ENCODE measurements at places on chromosomes 3 and 15.

GRCh38 chr3:44099566-44100297 lies 142.0 kb upstream of the TOPAZ1 start:
- DNase-seq = no peak

GRCh38 chr3:32913790-32914446 lies 37.5 kb upstream of the CCR4 start:
- peak; percentile 53 for DNase-seq

DNA sequence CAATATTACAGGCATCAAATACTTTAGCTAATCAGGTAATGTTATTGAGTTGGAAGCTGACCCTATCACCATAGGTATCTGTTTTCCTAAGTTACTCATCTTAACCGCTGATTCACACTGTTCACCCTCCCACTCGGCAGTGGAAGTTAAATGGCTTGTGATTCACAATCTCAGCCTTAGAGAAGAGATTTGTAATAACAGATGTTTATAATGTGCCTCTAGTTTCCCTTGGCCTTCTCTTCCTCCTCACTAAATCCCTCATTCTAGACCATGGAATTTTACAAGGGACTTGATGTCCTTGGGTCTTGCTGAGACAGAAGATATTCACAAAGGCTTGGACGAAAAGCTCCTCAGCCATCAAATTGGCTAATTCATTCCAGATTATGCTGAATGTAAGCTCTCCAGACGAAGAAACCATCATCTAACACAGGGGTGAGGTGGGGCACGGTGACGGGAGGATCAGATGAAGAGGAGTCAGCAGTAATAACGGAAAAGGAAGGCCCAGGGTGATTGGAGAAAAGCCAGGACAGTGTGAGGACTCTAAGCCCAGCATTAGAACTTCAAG lies 931.7 kb downstream of the MCTP2 start:
- no peak for DNase-seq

DNA sequence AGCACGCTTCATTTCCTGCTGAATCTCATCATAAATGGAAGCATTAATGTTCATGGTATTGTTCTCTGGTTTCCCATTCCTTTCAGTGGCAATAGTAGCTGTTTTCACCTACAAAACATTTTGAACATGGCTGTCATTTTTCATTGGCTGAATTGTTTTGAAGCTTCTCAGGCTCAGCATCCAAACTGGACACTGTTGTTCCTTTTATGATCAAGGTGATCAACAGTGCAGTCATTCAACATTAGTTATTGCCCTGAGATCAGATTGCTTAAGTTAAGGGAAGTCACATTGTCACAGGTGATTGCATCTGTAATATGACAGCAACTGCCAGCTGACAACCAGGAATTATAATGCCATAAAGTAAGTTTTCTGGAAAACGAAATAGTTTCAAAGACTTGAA lies 46.9 kb downstream of the SATB1 start:
- no peak for DNase-seq

- peak; percentile 37 for DNase-seq
These were observed 65.9 kb downstream of the CACNA2D3 start for GRCh38 chr3:54188176-54188791.
